PC-3 (cell line): ENCODE measurements at places on chromosomes 4 and X.

DNA sequence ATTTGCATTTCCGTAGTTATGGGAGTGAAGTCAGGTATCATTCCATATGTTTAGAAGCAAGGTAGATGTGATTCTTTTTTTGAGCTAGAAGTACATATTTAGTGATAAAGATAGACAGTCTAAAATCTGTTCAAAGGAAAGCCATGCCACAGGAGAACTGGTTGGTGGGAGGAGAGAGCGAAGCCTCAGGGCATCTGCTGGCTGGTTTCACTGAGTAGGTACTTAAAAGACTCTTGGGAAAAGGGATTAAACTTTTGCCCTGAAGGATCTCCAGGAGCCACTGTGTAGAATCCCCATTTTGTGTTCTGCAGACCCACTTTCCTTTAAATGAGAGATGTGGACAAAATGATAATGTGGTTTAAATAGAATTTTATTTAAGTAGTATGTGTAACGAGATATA lies 89.6 kb downstream of the SHROOM2 start:
- H3K27me3 ChIP-seq, result no peaks in the 10 kb centered on the region
- DNase-seq, result no peak
- peaks cover 17% of the 10 kb centered on the region for H3K4me1 ChIP-seq
- no peak overlapping the region for H3K4me3 ChIP-seq

GRCh38 chr4:119810001-119810400 lies 181.4 kb upstream of the PDE5A start:
- no peaks in the 10 kb centered on the region for H3K4me1 ChIP-seq
- no peak overlapping the region for H3K4me3 ChIP-seq
- H3K27me3 ChIP-seq, result no peaks in the 10 kb centered on the region
- no peak for DNase-seq
- H3K27ac ChIP-seq, result no peak overlapping the region

DNA sequence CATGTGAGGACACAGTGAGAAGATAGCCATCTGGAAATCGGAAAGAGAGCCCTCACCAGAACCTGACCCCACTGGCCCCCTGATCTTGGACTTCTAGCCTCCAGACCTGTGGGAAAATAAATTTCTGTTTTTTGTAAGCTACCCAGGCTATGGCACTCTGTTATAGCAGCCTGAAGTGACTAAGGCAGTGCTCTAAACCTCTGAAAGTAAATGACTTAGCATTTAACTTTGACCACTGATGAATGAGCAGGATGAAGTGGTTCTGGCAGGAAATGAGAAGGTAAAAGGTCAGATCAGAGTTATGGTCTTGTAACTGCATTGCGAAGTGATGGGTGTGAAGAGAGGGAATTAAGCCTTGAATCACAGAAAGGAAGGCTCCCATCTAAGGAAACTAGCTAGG lies 17.0 kb downstream of the GPAT3 start:
- peak overlapping the region; percentile 99 for H3K27ac ChIP-seq
- H3K4me1 ChIP-seq, result peaks cover 53% of the 10 kb centered on the region
- peak; percentile 77 for DNase-seq
- H3K27me3 ChIP-seq, result no peaks in the 10 kb centered on the region

GRCh38 chr4:78629991-78630541 lies 78.5 kb downstream of the ANXA3 start:
- no peaks in the 10 kb centered on the region for H3K27me3 ChIP-seq
- no peak overlapping the region for H3K27ac ChIP-seq
- DNase-seq, result no peak
